ENCODE measurements at places on chromosomes 7 and 10. TPM values are rescaled to one million over a fixed set of nuclear protein-coding genes. Genes with fewer than 3 reads are reported as not detected.

- no peak for DNase-seq
Measured at GRCh38 chr10:49781247-49781646, 19.1 kb upstream of the OGDHL start.

DNA sequence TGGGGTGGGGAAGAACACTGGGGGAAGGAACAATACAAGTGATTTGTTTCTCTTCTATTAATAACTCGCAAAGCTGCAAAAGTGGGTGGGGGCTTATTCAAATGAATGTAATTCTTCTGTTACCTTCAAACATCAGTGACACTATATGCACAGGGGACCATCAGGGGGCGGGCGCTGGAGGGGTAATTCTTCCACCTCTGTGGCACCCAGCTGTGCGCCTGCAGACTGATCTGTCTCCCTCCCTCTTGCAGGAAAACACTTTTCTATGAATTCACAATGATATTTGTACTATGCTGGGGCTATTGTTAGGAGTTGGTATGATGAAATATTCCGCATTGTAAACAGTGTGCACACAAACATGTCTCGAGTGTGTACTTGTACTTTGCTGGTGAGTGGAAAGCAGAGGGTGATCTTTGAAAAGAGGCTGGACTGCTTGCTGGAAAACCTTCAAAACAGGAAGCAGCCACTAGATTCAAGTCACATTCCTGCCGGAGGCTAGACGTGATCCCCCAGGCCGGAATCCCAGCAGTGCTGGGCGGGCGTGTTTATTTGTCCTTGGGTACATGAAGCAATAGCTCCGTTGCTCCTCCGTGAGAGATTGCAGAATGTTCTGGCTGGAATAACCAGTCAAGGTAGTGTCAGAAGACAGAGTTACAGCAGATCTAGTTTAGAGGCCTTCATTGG lies 15.8 kb upstream of the BNIP3 start:
- DNase-seq: peak; percentile 64

GRCh38 chr7:46257761-46258448 lies 336.8 kb upstream of the IGFBP3 start:
- no peak for DNase-seq

GRCh38 chr7:129366-130221 lies 62.8 kb upstream of the FAM20C start:
- DNase-seq: peak; percentile 82

GRCh38 chr7:147586526-147586925 lies 1004.0 kb upstream of the C7orf33 start:
- DNase-seq: no peak

- no peak for DNase-seq
Measured at GRCh38 chr7:122674502-122674901, 24.4 kb downstream of the RNF133 start.

GRCh38 chr7:93055543-93056107 lies 62.2 kb downstream of the SAMD9 start:
- DNase-seq: no peak

DNA sequence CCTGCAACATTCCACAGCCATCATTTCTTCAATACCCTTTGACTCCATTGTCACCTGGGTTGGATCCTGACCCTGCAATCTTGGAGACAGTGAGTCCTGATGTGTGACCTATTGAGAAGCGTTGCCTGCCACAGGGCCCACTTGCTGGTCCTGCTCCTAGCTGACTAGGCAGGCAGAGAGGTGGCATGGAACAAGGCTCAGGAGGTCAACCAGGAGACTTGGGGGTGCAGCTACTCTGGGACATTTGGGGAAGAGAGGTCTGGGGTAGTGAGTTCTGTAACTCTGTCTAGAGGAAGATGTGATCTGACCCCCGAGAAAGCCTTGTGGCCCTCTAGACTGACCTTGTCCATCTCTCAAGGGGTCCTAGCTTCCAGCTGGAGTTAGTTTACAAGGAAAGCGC lies 1.8 kb downstream of the ZMIZ2 start:
- DNase-seq: no peak

DNA sequence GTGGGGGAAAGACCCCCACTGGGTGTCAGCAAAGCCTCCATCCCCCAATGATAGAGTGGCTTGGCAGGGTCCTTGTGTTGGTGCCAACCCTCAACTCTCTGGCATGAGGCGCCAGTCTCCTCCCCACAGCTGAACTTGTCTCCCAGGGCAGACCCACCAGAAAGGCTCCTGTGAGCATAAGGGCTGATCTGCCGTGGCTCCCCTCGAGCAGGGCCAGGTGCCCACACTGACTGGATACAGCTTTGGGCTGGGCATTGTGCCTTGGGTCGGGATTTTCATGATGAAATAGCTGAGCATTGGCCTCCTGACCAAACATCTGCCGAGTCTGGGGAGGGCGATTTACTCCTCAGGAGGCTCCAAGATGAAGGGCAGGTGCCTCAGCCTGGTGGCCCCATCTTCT lies 68.1 kb upstream of the NPTX2 start:
- peak; percentile 24 for DNase-seq

GRCh38 chr10:46268076-46268881 lies 18.5 kb upstream of the ANTXRL start:
- DNase-seq: no peak

- no peak for DNase-seq
Measured at GRCh38 chr10:89798092-89798491, 96.7 kb downstream of the KIF20B start.

- no peak for DNase-seq
Measured at GRCh38 chr7:19610194-19610943, 98.5 kb downstream of the POLR1F start.

GRCh38 chr7:158028290-158028941 lies 559.2 kb downstream of the PTPRN2 start:
- no peak for DNase-seq

DNA sequence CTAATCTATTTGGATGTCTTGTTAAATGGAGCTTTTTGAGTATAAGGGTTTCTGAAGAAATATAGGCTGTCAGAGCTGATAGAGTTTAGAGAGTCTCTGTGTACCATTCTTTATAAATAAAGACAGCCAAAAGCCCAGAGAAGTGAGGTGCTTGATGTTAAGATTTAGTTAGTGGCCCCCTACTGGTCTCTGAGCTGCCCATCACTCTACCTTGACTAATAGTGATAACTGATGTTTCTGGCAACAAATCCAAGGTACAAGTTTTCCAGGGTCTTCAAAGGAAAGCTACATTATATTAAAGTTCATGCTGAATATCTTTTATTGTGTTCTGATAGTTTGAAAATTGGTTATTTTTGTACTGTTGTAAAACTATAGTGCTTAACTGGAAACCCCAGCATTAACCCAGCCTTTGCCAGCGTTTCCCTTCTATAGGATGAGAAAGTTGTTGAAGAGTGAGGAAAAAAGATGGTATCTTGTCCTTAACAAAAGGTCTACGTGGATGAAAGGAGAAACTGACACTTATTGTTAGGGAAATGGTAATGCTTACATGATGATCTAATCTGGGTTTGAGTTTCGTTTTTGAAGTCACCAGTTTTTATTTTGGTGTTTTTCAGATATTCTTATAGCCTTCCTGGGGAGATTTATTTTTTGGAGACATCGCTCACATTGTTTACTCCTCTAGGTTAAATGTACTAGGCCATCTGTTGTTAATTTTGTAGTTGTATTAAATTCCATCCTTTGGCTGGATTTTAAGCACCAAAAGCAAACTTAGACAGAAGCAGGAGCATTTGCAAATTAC lies 79.0 kb downstream of the AUTS2 start:
- DNase-seq: no peak

- DNase-seq: no peak
Measured at GRCh38 chr10:119700321-119700954, 25.4 kb upstream of the INPP5F start.

- no peak for DNase-seq
Measured at GRCh38 chr7:105429746-105430612, 41.3 kb upstream of the SRPK2 start.

DNA sequence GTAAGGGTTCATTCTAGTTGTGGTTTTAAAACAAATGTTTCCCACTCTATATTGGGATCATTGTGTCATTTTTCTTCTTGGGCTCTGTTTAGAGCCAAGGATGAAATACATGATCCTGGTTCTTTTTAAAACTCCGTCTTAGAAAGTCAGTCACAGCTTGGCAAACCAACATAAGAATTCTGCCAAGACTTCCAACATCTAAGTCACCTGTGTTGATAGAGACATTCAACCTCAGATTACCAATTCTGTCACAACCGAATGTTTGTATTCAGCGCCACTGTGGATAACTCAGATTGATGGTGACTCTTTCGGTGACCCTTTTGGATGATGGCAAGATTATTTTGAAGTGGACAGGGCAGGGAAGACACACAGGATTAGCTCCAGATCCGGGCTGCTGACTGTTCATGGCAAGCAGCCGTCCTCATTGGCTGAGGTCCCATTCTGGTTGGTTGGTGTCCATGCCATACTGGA lies 255.4 kb downstream of the ARHGAP21 start:
- DNase-seq: no peak

GRCh38 chr7:29723599-29723998 lies 82.7 kb upstream of the WIPF3 start:
- no peak for DNase-seq

The VIPR2 gene
- total RNA-seq: 12.6 TPM

The SRRT gene
- total RNA-seq: 95.5 TPM

The MINDY4 gene
- 22.2 TPM for total RNA-seq

The ADCK2 gene
- total RNA-seq: 15.8 TPM

The ABCC2 gene
- total RNA-seq: 4.5 TPM

The CHN2 gene
- 7.6 TPM for total RNA-seq

The FEZF1 gene
- total RNA-seq: not detected

The C10orf105 gene
- total RNA-seq: 0.42 TPM

The DNA2 gene
- total RNA-seq: 3.9 TPM

The PRLHR gene
- total RNA-seq: not detected

The ZP3 gene
- total RNA-seq: 2.0 TPM

The GSAP gene
- 24.1 TPM for total RNA-seq

The LRRD1 gene
- total RNA-seq: not detected
